ENCODE measurements at places on chromosomes 5 and 9.

GRCh38 chr5:147927901-147928300, 21.6 kb upstream of the C5orf46 start:
- DNase-seq: no peak

GRCh38 chr5:33691856-33692255, 199.9 kb downstream of the ADAMTS12 start:
- no peak for DNase-seq

- no peak for DNase-seq
Observed at GRCh38 chr9:123478967-123479602, 123.1 kb downstream of the CRB2 start.

GRCh38 chr9:85927076-85927475, 13.9 kb upstream of the NAA35 start:
- DNase-seq: no peak

DNA sequence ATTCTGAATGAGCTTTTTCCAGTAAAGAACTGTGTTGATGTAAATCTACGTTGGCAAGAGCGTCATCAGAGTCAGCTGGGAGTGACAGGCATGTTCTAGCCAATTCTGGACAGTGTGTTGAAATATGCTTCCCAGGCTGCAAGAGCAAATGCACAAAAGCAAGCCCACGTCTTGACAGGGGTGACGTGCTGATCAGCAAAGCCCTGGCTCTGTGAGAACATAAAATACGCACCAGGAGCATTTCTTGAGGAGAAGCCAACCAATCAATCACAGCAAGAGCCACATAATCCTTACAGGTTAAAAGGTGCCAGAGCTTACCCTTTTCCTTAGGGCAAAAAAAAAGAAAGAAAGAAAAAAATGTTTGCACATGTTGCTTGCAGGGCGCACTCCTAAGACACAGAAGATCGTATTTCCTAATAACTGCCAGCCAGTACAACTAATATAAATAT, 148.1 kb downstream of the PDE4D start:
- no peak for DNase-seq

Data from NCI-H345 (cell line).